Mesenteric fat pad (tissue), 1 donor: ENCODE measurements at places on chromosomes 1 and 21. TPM values are rescaled to one million over a fixed set of nuclear protein-coding genes. Genes with fewer than 3 reads are reported as not detected.

Gene TAS1R1
- total RNA-seq: not detected

- DNase-seq: no peak
These were observed 1.5 kb upstream of the KRTAP10-6 start for GRCh38 chr21:44593598-44594405.

DNA sequence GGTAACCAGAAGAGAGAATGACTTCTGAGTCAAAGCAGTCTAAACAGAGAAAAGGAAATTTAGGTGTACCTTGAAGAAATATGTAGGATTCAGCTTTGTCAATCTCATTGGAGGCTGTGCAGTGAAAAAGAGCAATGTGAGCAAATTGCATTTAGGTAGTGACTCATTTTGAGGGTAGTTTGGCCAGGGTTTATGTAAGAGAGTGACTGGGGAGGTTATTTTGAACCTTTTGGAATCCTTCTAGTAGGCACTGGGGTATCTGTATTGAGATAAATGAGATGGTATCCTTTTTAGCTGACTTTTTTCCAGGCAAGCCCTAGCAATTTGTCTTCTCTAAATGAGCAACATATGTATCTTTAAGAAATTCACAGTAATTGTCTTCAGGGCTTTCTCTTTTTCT, 95.9 kb downstream of the DISP1 start:
- no peak for DNase-seq

DNA sequence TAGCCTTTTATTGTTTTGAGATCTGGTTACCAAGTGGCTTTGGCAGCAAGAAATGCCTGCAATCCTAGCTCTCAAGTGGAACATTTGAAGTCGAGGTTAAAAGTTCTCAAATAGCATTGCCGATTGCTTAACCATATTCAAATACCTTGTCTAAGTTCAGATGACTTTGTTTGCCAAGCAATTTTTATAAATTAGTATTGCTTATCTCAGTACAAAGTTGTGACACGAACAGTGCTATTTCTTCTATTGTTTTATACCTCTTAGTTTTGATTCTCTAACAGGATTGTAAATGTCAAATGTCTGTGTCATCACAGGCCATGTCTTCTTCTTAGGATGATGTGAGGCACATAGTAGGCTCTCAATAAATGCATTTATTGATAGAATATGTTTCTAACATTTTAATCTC, 633.3 kb downstream of the PTPRC start:
- DNase-seq: no peak

DNA sequence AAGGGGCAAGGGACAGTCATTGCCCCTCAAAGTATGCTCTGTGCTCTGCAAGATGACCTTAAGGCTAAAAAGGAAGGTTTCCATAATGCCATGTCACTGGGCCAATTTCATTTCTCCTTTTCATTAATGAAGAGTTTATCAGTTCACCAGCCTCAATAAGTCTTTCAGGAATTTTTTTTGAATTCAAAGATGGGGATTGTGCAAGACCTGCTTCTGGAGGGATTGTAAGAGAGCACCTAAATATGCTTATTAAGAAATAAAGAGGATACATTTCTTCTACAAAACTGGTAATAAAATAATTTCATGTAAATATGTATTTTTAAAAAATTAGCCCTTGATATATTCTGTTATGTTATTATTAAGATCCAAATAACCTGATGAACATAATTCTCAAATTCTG, 86.8 kb upstream of the RGS4 start:
- no peak for DNase-seq

GRCh38 chr1:116412898-116413297, 39.9 kb downstream of the ATP1A1 start:
- no peak for DNase-seq

DNA sequence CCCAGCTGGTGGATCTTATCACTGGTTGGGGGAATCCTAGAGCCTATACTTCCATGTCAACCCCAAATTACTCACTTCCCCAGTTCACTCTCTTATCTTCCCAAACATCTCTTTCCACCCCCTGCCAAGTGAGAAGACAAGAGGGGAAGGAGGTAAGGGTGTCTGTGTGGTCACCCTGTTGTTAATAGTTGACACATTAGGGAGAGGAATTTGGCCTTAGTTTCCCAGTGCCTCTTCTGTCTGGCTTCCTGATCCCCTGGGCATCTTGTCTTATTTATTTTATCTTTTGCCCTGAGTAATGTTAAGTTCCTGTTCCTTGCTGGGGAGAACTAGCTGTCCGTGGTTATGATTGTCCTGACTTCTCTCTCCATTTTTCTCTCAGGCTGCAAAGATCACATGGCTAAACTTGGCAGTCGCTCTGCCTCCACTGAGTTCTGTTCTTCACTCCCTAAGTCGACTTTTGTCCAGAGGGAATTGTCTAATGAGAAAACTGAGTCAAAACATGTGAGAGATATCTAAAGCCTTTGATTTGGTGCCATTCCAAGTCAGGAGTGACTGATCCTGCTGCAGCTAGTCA, 157.1 kb upstream of the SYT6 start:
- no peak for DNase-seq
